ENCODE measurements at places on chromosomes 13 and 19.

GRCh38 chr13:94559222-94559795, 36.6 kb downstream of the TGDS start:
- DNase-seq, result no peak

DNA sequence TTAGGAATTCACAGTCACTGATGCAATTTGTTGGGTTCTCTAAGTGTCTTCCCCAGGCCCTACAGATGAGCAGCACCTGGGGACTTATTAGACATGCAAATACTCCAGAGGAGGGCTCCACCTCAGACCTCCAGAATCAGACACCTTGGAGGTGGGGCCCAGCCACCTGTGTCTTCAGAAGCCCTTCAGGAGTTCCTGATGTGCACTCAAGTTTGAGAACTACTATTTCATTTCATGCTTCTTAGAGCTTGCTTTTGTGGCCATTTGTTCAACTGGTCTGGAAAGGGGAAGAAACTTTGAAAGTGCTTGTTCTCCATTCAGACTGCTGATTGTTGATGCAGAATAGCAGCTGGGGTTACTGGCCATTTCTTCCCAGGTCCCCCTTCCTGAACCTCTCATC, 472.0 kb downstream of the COG6 start:
- DNase-seq, result no peak

DNA sequence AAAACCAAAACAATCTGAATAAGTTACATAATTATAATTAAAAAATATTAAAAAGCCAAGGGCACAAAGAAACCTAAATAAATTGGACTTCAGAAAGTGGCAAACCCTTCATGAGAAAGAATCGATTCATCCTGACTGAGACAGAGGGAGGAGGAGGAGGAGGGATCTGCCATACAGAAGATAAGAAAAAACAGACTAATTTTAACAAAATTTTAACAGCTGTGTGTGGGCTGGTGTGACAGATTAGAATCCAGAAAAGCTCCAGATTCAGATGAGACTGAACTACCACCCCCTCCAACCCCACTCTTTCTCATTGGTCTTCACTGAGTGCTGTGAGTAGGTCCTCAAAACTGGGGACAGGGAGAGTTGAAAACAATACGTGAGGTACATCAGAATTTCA, 111.5 kb upstream of the HTR2A start:
- no peak for DNase-seq

DNA sequence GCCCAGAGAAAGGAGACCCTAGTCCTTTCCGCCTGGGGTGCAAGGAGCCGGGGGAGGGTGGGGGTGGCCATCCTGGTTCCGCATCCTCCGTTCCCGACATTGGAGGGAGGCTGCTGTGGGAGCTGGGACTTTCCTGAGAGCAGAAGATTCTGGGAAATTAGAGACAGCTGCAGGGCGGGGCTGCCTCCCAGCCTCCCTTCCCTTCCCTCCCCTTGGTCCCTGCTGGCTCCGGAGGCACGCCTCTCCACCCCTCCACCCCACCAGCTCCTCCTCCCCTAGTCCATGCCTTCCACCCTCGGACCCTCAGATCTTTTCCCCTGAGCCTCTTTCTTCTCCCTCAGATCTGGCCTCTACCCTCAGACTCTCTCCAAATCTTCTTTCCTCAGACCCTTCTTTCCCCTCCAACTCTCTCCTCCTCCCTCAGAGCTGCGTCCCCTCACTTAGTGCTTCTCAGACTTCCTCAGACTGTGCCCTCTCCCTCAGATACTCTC, 3.1 kb upstream of the BCL3 start:
- no peak for DNase-seq

DNA sequence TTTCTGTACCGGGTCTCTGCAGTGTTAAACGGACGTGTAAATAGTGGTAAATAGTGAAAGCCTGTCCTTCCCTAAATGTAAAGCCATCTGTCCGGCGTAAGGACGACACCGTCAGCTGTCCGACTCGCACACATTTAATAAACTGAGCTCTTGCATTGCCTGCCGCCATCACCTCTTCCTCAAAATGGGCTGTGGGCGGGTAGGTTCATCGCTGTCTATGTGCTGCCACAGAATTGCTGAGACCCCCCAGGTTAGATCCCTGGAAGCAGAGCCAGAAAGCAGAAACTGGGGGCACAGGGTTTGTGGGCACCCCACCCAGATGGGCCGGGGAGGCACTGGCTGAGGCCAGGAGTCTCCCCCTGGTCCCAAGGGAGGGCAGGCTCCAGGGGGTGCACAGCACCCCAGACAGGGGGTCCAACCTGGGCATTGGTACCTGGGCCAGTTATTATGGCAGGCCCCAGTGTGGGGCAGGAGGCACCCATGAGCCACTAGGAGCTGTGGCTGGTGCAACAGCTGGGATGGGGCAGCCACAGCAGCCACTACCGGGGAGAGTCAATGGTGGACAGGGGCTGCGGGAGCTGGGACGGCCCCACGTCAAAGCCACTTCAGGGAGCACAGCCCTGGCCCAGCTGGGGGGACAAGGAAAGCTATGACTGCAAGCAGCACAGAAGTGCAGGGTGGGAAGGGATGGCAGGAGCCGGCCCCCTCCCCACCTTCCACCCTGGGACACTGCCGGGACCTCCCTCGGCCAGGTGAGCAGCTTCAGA, 5.7 kb downstream of the C19orf25 start:
- DNase-seq, result no peak

DNA sequence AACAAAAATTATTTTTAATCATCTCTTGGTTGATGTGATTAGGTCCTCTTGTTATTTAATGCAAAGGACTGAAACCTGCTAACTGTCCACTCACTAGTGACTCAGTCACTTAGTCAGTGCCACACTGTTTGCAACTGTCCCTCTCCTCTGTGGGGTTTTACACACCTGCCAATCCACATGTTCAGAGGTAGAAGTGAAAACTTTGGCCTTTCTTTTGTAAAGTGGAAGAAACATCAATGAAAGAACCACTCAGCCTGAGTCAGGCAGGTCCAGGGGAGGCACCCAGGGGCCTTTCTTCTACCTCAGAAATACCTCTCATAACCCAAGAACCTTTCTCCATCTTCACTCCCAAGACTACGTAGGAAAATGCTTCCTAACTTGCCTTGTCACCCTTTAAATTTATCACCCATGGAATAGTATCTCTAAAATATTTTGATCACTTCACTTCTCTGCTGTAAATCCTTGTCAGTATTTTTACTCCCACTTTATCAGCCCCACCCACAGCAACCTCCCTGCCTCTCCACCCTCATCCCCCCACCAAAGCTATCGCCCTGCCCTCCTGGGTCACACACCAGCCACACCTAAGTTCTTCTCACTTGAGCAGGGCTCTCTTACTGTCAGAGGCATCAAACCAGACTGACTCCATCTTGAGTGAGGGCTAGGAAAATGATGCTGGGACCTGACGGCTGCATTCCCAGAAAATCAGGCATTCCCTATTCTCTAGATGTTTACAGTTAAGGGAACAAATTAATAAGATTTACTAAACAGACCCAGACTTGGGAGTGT, 29.6 kb upstream of the EEF1AKMT1 start:
- DNase-seq, result no peak

DNA sequence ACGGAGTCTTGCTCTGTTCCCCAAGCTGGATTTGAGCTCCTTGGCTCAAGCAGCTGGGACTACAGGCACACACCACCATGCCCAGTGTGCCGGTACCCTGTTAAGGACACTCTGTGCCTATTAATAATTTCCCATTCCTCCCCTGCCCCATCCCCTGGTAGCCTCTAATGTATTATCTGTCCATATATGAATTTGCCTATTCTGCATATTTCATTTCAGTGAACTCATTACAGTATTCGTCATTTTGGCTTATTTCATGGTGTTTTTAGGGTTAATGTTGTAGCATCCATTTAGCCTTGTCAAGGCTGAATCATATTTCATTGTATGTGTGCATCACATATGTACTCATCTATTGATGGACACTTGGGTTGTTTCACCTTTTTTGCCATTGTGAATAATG, 33.6 kb downstream of the SKA3 start:
- DNase-seq, result no peak

- DNase-seq, result no peak
Observed at GRCh38 chr19:19098084-19098702, 34.4 kb downstream of the SLC25A42 start.

GRCh38 chr19:47405197-47405550, 14.2 kb downstream of the MEIS3 start:
- DNase-seq, result no peak

DNA sequence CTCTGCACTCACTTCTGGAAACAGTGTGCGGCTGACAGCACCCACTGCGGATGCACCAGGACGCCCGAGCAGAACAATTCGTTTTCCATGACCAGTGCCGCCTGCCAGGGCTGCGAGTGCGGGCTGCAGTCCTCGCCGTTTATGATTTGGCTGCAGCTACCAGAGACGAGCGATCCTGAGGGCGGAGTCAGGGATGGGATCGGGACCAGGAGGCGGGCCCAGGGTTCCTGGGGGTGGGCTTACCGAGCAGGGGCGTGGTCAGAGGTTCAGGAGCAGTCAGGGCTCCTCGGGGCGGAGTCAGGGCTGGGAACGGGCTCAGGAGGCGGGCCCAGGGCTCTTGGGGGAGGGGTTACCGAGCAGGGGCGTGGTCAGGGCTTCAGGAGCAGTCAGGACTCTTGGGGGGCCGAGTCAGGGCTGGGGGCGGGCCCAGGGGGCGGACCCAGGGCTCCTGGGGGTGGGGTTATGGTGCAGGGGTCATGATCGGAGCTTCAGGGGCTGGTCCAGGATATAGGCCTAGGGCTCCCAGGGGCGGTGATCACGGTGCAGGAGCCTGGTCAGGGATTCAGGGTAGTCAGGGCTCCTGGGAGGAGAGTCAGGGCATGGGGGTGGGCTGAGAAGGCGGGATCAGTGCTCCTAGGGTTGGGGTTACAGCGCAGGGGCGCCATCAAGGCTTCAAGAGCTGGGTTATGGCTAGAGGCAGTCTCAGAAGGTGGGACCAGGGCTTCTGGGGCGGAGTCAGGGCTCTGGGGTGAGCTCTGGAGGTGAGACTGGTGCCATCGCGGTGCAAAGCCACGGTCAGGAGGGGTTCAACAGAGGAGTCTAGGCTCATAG, 1.7 kb downstream of the KLK4 start:
- DNase-seq, result no peak

- no peak for DNase-seq
Observed at GRCh38 chr19:43847884-43848283, 20.8 kb downstream of the ZNF283 start.

- peak; percentile 66 for DNase-seq
Observed at GRCh38 chr19:12495002-12495802, 10.6 kb upstream of the ZNF709 start.

- no peak for DNase-seq
Observed at GRCh38 chr19:13681509-13681908, 82.8 kb upstream of the MRI1 start.

DNA sequence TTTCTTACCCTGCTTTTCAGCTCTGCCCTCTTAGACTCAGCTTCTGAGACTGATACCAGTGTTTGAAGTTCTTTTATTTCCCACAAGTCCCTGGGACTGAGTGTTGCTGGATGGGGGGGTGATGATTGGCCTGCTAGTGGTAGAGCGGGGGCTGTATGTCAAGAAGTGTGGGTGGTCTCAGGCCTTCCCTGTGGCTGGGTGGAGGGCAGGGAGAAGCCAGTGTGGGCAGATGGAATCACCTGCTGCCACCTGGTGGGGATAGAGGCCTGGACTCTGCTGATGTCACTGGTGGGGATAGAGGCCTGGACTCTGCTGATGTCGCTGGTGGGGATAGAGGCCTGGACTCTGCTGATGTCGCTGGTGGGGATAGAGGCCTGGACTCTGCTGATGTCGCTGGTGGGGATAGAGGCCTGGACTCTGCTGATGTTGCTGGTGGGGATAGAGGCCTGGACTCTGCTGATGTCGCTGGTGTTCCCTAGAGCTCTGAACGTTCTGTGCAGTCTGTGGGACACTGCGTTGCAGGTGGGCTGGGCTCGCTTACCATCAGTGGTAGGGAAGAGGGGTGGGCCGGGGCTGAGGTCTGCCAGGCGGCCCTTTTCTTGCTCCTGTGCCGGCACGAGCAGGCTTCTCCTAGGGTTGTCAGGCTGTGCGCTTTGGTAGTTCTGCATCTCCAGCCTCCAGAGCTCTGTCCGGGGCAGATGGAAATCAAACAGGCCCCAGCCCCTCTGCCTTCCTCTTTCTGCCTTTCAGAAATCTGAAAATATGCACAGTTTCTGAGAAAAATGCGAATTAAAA, 101.3 kb downstream of the ARHGEF7 start:
- peak; percentile 36 for DNase-seq

GRCh38 chr13:98778749-98779148, 26.3 kb upstream of the SLC15A1 start:
- DNase-seq, result no peak

DNA sequence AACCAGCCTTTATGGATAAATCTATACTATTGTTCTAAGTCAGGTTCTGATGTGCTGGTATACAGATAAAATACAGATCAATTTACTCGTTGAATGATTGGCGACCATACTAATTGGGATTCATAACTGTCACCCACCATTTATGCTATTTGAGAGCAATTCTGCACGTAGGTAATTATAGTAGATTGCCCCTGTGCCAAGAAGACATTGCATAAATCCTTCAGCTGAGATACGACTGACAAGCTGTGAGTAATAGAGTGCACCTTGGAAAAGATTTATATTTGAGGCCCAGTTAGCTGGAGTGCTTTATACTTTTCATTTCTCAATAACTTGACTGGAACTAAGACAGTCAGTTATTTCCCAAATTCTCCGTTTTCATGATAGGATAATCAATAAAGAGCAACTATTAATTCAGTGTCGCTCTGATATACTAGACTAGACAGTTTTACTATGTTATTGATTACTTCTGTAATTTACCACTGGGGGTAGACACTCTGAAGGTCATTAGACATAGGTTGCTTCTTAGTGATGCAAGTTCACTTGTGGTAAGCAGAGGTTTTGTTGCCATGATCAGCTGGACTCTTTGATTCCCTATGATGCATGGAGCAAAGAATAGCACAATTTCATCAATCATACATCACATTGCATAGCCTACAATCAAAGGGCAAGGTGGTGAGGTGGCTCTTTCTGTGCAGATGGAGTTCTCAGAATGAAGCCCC, 536.3 kb downstream of the GPC6 start:
- DNase-seq, result no peak

- DNase-seq, result no peak
Observed at GRCh38 chr13:83423861-83424260, 458.4 kb downstream of the SLITRK1 start.

DNA sequence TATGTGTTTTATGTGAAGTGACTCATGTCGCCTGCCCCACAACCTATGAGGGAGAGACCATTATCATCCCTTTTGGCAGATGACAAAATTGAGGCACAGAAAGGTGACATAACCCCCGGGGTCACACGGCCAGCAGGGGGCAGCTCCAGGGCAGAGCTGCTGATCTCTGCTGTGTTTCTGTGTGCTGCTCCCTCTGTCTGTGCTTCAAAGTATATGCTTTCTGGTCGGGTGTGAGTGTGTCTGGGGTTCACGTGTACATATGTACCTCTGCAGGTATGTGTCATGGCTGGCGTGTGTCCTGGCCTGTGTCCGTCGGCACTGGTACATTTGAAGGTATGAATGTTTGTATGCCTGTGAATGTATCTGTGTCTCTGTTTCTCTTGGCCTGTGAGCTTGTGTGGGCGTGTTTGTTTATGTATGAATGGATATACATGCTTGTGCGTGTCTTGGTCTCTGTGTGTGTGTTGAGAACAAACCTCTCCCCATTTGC, 7.1 kb downstream of the LIPE start:
- DNase-seq, result peak; percentile 66

- DNase-seq, result no peak
Observed at GRCh38 chr19:49861541-49862378, 5.6 kb downstream of the PNKP start.

Measured in NCI-H1694 treated with DMSO at 0.1 percent for 48 hours (cell line).